Activated CD8-positive, alpha-beta memory T cell treated with anti-CD3 and anti-CD28 coated beads, Interleukin-2, amount 50 U/mL, for 48 hours (primary cell): ENCODE measurements at places on chromosomes 3 and 15.
A peak's percentile ranks its signal among the peaks of the same experiment; 100 is the strongest.

GRCh38 chr3:158908187-158908734, 106.4 kb downstream of the MFSD1 start:
- no peak for DNase-seq

DNA sequence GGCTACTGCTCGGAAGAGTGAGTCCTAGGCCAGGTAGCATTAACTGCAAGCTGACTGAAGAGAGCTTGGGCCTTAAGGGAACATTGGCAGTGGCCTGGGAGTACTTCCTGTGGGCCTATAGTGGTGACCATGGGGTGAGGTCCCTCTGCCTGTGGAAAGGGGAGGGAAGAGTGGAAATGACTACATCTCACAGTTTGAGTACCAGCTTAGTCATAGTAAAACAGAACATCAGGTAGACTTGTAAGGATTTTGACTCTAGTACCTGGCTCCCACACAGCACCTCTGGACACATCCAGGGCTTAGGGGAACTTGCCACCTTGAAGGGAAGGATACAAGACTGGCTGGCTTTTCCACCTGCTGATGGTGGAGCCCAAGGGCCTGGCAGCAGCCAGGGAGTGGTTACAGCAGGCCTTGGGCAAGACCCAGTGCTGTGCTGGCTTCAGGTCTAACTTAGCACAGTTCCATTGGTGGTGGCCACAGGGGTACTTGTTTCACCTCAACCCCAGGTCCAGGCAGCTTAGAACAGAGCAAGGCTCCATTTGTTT, 147.8 kb downstream of the SLC9A9 start:
- no peak for DNase-seq

- DNase-seq = no peak
Observed at GRCh38 chr3:185939721-185940120, 1.9 kb upstream of the TRA2B start.

GRCh38 chr3:156108616-156109015, 11.8 kb upstream of the KCNAB1 start:
- no peak for DNase-seq

DNA sequence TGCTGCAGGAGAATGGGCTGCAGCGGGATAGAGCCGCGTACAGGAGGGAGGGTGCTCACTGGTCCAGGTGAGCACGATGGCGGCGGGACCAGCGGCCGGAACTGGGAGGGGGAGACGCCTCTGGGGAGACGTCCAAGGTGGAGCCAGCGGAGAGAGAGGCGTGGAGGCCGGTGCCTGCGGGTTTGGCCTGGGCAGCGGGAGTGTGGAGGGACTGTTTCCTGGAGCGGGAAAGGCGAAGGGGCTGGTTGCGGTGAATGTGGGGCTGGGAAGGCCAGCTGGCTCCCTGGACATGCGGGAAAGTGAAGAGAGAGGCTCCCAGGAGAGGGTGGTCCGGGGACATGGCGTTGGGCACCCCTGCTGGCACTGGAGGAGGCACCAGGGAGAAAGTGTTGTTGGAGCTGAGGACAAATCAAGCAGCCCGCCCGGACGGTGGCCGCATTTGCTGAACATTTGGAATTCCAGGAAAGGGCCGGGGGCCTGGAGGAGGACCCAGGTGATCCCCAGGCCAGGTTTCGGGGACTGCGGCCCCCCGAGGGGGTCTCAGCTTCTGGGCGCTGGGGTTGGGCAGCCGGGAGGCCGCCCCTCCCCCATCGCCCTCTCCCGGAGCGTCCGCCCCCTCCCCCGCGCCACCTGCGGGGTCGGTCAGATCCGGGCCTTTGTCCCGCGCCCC, 34.3 kb downstream of the DNAJB8 start:
- no peak for DNase-seq

DNA sequence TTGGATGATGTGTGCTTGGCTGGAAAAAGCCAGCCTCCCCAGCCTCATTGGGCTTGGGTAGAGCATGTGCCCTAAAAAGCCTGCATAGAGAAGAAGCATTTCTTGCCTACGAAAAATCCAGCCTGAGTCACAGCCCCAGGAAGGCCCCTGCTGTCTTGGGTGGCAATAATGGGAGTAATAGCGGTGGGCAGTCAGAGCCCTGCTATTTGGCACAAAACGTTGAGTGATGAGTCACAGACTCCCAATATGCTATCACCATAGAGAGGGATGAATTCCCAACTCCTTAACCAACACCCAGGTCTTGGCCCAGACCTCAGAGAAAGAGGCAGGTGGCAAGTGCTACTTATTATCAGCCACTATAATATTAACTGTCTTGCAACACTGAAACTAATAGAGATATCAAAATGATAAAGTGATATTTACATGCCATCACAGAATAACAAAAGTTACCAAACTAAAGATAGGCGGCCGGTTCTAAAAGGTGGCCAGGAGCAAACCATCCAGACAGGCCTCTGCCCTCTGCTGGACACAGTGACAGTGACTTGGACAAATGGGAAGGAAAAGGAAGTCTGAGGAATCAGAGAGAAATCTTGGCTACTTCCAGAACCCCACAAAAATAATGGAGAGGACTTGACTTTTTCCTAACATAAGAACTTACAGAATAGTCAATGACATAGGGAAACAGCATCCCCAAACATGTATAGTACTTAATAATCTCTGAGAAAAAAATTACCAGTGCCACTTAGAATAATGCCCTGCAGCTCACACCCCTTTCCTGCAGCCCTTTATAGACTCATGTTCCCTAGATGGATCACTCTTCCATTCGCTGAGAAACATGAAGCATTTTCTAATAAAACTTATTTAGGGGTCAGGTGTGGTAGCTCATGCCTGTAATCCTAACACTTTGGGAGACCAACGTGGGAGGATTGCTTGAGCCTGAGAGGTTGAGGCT, 51.9 kb upstream of the MUC13 start:
- no peak for DNase-seq

- DNase-seq = no peak
Observed at GRCh38 chr3:197440717-197441303, 115.0 kb downstream of the BDH1 start.

GRCh38 chr3:139020868-139021234, at the start of gene PRR23B:
Gene PRR23B, minus strand, starts transcription at chr3:139020926. Its CDS starts 265 bp downstream, at chr3:139020661.
- DNase-seq = no peak

DNA sequence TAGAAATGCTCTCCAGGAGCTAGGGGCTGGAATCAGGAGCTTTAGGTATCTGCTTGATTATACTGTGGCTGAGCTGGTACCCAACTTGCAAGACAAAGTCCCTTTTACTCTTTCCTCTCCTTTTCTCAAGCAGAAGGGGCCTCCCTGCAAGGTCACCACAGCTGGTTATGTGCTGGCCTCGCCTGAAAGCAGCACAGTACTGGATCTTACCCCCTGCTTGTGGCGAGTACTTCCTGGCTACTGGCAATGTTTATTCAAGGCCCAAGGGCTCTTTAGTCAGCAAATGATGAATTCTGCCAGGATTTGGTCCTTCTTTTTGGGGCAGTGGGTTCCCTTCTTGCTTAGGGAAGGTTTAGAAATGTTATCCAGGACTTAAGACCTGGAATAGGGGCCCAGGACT, 234.6 kb downstream of the RAP2B start:
- no peak for DNase-seq

DNA sequence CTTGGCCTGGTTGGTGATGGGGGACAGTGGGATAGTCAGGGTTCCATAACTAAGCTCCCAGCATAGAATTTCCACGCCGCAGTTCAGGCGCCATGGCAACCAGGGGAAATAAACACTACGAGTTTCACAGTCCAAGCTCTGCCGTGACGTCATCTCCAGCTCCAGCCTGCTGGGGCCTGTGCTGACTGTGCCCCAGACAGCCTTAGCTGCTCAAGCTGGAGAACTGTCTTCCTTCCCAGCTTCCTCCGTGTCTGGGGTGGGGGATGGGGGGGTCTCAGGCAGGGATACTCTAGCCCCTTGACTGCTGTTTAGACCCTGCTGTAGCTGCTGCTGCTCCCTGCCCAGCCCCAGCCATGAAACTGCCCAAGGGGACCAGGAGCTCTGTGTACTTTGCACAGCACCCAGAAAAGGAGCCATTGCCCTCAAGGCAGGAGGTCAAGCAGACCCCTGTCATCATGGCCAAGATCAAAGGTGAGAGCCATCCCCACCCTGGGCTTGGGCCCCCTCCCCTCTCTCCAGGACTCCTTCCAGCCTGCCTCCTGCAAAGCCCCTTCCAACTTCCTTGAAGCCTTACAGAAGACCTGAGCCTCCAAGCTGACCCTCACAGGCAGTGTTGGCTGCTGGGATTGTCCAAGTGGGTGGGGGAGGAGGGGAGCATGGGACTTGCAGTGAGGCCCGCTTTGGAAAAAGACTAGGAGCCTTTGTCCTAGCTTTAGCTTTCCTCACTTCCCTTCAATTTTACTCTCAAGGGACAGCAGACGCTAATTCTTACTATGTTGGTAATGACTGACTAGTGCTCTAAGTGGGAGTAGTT, 11.4 kb upstream of the CSPG4 start:
- no peak for DNase-seq

- no peak for DNase-seq
Observed at GRCh38 chr3:152019508-152019907, 146.1 kb downstream of the SUCNR1 start.

- no peak for DNase-seq
Observed at GRCh38 chr3:17747174-17747889, 4.9 kb upstream of the TBC1D5 start.

GRCh38 chr3:36650271-36650671, 114.1 kb downstream of the DCLK3 start:
- no peak for DNase-seq

GRCh38 chr3:137121704-137122314, 164.0 kb downstream of the IL20RB start:
- no peak for DNase-seq

- DNase-seq = no peak
Observed at GRCh38 chr3:130779486-130779885, 32.9 kb upstream of the PIK3R4 start.

DNA sequence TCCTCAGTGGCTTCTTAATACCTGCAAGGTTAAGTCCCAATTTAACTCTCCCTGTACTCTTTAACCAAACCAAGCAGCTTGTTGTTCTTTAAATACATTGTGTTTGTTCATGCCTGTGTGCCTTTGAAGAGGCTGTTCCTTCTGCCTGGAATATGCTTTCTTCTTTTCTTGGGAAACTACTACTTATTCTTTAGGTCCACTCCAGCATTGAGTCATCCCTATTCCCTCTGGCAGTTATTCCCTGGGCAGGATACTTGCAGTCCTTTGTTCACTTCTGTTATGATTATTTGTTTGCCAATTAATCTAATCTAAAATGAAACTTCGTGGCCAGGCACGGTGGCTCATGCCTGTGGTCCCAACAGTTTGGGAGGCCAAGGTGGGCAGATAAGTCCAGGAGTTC, 139.3 kb downstream of the ZNF609 start:
- peak; percentile 26 for DNase-seq

GRCh38 chr3:32583708-32584107, 13.1 kb upstream of the DYNC1LI1 start:
- no peak for DNase-seq

GRCh38 chr3:88640581-88640980, 466.8 kb upstream of the EPHA3 start:
- DNase-seq = no peak

GRCh38 chr15:40445421-40445922, 4.7 kb downstream of the BAHD1 start:
- DNase-seq = no peak

DNA sequence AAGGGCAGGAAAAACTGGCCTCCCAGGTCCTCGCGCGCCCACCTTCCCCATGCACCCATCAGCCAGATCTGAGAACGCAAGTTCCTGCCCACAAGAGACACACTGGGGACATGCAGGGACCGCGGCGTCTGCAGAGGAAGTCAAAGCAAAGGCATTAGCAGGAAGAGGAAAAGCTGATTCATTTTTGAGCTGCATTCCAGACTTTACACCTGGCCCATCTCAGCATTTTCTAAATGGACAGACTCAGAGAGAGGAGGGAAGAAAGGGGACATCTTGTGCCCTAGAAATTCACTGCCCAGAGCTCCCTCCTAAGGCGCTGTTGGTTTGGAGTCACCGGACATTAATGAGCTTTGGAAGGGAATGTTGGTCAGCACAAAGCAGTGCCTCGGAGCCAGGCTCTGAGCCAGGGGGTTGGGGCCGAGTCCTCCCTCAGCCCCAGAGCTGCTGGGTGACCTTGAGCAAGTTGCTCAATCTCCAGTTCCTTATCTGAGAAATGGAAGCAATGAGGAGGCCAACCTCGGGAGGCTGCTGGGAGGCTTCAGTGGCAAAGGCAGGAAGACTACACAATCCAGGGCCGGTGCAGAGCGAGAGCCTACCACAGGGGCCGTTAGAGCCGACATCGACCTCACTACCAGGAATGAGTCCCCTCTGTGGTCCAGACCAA, 150.5 kb upstream of the IQSEC1 start:
- no peak for DNase-seq

GRCh38 chr3:139674571-139675260, 3.1 kb downstream of the NMNAT3 start:
- DNase-seq = no peak

GRCh38 chr3:47536967-47537366, 23.5 kb upstream of the ELP6 start:
- DNase-seq = no peak

GRCh38 chr15:70566047-70566835, 197.1 kb downstream of the UACA start:
- peak; percentile 47 for DNase-seq

GRCh38 chr15:60788692-60789103, 309.8 kb upstream of the ICE2 start:
- no peak for DNase-seq

- no peak for DNase-seq
Observed at GRCh38 chr3:33941804-33942203, 143.4 kb downstream of the PDCD6IP start.

GRCh38 chr3:122283796-122284445, 41.1 kb upstream of the CSTA start:
- DNase-seq = no peak

GRCh38 chr3:3157484-3157883, 22.0 kb downstream of the CRBN start:
- no peak for DNase-seq

GRCh38 chr3:69809076-69809835, 70.0 kb downstream of the MITF start:
- no peak for DNase-seq

GRCh38 chr3:195071916-195072820, 198.8 kb downstream of the XXYLT1 start:
- DNase-seq = no peak

DNA sequence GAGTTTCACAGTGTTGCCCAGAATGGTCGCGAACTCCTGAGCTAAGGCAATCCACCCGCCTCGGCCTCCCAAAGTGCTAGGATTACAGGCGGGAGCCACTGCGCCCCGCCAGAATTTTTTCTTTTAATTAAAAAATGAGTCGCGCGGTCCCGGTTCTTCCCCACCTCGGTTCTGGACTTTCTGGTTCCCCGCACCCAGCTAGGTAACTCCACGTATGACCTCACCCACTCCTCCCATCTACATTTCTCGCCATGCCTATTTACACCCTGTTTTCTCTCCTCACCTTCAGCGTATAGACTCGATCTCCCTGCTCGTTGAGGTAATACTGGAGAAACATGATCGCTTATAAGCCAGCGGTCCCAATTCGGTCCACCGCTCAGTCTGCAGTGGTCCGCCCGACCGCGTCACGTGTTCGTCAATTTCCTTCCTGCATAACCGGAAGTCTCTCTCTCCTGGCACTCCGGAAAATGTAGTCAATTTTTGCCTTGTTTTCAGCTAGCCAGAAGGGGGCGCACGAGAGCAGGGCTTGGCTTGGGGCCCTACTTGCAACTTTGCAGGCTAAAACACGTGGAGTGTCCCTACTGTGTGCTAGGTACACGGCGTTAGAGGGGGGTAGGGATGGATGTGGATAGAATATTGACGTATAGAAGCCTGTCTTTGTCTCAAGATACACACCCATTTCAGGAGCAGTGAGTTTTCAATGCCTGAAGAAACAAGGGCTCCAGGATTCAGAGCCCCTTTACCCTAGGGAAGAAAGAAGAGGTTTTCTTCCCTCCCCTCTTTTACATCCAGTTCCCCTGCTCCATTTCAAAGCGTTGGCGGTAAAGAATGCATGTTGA, at the start of the genes NOP10 and NUTM1:
Gene NOP10, minus strand, starts transcription at position 400 of the 839 bp plus-strand sequence. Its CDS starts 63 bp downstream, at position 337.
Gene NUTM1, plus strand, starts transcription at position 579 of the 839 bp plus-strand sequence. CDS start 382 bp downstream, outside the sequence.
- DNase-seq = peak; percentile 99

GRCh38 chr3:61460636-61461035, 100.7 kb upstream of the PTPRG start:
- DNase-seq = no peak
